ENCODE measurements at places on chromosomes 2 and 18.

DNA sequence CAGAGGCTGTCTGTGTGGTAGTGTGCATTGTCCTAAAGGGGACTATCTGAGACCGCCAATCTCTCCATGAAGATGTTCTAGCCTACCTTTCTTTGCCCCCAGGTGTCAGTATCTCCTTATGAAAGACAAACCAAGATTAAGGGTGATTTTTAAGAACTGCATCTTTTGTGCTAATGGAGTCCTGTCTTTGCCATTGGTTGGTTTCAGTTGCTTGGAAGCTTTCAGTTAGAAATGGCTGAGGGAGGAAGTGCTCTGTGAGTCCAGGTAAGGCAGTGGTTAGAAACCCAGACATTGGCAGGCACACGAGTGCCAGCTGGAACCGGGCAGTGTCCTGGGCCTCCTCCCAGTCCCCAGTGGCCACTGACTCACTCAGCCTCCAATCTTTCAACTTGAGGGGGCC lies 111.3 kb downstream of the DOCK10 start:
- no peak for DNase-seq

DNA sequence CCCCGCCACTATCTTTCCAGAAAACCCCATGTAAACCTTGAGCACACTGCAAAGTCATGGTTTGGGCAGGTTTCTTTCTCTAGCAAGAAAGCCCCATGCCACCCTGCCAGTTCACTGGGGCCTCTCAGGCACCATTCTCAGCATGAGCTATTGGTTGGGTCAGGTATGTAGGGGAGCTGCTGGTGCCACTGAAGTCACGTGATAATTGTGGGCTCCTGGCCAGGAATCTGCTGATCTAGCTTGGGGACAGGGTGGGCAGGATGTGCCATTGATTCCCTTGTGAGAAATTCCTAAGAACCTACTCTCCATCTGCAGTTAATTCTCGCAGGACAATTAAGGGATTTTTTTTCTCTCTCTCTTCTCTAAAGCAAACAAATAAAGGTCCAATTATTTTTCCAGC lies 26.5 kb upstream of the HNMT start:
- DNase-seq = no peak

DNA sequence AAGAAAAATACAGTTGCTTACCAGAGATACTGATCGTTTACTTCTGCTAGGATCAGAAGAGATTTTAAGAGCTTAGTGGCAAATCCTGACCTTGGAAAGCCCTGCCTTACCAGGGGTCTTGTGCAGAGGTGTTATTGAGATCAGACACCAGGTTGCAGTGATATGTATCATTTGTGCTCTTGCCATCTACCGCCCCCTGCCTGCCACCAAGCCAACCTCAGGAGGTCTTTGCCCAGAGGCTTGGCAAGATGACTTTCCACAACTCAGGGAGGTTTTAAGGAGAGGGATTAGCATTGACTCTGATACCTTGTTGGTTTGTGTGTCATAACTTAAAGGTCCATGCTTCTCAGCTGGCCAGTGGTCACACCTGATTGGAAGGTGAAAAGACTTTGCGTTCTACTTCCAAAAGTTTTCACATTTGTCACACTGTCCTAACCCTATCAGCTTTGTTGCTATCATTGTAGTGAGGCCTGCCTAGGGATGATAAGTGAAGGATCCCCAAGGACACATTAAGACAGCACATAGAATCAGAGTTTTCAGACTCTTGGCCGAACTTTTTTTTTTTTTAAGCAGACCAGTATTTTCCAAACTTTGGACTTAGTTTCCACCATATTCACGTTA lies 46.2 kb upstream of the MGAT5 start:
- peak; percentile 68 for DNase-seq

DNA sequence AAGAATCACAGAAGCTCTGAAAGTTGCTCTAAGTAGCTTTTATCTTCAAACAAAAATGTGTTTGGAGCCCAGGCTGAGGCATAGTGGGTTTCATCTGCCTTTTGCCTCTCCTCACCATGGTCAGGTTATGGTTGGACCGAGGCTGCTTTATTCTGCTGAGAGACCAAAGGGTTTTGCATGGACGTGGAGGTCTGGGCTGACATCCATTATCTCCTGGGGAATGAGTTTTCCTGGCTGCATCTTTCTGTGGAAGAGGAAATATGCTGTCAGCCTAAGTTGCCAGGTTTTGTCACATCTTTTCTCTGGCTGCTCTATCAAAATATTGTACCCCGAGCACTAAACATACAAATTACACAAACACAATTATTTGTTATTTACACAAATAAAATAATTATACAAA lies 223.2 kb downstream of the LDLRAD4 start:
- no peak for DNase-seq

- DNase-seq = no peak
Observed at GRCh38 chr2:203582468-203582867, 47.4 kb upstream of the RAPH1 start.

GRCh38 chr2:143345887-143346787 lies 216.9 kb downstream of the ARHGAP15 start:
- DNase-seq = no peak

DNA sequence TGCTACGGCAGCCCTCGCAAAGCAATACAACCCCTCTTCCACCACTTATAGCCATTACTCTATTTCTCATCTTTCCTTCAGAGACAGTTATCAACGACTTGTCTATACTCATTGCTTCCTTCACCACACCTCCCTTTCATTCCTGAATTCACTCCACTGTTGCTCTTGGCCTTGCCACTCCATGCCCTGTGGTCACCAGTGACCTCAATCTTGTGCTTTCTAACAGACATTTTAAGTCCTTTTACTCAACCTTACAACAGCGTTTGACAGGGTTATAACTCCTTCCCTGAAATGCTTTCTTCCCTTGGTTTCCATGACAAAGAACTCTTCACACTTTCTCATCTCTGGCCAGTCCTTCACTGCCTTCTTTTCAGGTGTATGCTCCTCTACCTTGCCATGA lies 90.6 kb upstream of the CCDC141 start:
- no peak for DNase-seq

- no peak for DNase-seq
Observed at GRCh38 chr2:31505111-31505510, 75.6 kb downstream of the SRD5A2 start.

- DNase-seq = no peak
Observed at GRCh38 chr2:239824866-239825704, 200.1 kb downstream of the NDUFA10 start.

- no peak for DNase-seq
Observed at GRCh38 chr18:63192885-63193349, 126.7 kb downstream of the BCL2 start.

DNA sequence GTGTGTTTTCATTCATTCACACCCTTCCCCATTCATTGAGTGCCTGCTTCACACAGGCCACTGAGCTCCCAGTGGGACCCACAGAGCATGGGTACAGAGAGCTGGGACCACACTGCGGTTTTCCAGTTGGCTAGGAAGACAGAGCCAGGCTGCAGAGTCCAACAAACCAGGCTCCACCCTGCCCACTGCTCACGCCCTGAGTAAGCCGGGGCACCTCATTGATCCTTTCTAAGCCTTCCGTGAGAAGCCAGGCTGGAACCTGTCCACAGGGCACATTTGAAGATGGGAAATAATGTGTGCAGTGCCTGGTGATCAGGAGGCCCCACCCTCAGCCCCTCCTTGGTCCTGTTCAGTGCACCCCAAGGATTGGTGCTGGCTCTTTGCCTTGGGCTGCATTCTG lies 13.5 kb downstream of the KCNIP3 start:
- DNase-seq = no peak

DNA sequence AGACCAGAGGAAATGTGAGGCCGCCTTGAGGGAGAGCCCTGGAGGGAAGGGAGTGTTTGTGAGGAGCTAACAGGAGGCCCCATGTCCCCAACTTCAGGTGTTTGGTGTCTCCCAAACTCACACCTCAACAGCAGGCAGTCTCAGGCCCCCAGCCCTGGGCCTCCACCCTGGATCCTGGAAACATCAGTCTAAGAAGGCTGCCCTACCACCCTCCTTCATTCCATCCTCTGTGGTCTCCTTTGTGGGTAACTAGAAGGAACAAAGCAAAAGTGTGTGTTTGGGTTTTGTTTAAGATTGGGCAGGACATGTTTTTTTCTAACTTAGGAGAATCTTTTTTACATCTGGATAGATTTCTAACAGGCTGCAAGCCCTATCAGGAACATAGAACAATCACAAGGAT lies 404.3 kb downstream of the BCL11A start:
- DNase-seq = no peak

GRCh38 chr2:191571163-191571769 lies 106.7 kb upstream of the NABP1 start:
- DNase-seq = no peak

- no peak for DNase-seq
Observed at GRCh38 chr2:228242591-228242990, 61.1 kb upstream of the SPHKAP start.

DNA sequence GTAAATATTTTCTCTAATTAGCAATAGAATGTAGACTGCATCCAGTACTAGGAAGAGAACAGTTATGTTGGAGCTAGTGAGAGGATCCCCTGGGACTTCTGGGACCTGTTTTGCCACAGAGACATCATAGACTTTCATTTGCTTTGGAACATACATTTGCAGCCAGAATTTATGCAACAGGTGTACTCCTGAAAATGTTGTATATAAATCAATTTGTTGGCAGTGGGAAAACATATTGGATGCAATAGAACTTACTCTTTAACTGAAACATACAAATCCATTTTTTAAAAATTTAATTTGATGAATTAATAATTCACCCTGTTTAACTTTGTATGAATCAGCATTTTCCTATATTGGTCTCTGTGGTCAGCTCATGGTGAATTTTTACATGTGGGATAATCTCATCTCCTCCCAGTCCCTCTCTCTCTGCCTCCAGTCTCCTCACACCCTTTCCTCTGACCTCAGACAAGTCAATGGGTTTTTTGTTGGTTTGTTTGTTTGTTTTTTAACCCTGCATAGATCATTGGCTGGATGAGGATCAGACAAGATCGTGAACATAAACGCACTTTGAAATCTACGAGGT lies 263.0 kb downstream of the LPIN1 start:
- DNase-seq = no peak

GRCh38 chr2:28276076-28276618 lies 116.5 kb upstream of the FOSL2 start:
- no peak for DNase-seq

Data from ascending aorta (tissue), 2 donors.